ENCODE measurements at places on chromosomes 16 and 17.

- no peak for DNase-seq
These were observed 222.9 kb upstream of the IRX3 start for GRCh38 chr16:54509456-54509855.

DNA sequence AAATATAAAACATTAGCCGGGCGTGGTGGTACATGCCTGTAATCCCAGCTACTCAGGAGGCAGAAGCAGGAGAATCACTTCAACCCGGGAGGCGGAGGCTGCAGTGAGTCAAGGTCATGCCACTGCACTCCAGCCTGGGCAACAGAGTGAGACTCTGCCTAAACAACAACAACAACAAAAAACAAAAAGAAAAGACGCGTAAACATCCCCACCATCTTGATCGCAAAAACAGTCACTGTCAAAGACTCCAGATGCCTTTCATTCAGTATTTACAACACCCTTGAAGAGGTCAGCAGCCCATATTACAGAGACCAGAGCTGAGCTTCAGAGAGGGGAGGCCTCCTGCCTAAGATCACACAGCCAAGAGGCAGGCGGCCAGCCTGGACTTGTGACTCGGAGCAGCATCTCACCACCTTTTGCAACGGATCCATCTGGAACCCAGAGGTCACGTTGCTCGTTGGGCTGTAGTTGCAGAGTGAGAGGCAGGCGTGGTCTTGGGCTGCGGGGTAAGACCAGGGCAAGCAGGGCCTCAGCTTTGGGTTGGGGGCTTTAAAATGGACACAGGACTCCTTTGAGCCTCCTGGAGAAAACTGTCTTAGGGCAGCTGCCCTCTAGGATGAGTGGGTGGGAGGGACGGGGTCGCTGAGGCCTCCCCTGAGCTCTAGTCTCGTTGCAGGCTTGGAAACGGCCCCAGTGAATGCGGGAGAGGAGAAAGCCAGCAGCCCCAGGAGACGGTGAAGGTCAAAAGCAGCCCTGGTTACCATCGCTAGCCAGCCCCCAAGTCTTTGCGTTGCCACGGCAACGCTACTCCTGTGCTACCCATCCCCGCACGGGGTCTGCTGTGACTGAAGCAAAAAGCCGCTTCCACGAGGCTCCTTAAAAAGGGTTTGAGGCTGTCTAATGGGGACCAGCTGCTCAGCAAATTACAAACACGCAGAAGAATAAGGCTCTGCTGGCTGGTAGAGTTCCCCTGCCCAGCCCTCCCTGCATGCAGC lies 26.1 kb downstream of the LGALS3BP start:
- DNase-seq, result no peak

GRCh38 chr17:39973496-39973895 lies 7.1 kb upstream of the PSMD3 start:
- DNase-seq, result peak; percentile 87

DNA sequence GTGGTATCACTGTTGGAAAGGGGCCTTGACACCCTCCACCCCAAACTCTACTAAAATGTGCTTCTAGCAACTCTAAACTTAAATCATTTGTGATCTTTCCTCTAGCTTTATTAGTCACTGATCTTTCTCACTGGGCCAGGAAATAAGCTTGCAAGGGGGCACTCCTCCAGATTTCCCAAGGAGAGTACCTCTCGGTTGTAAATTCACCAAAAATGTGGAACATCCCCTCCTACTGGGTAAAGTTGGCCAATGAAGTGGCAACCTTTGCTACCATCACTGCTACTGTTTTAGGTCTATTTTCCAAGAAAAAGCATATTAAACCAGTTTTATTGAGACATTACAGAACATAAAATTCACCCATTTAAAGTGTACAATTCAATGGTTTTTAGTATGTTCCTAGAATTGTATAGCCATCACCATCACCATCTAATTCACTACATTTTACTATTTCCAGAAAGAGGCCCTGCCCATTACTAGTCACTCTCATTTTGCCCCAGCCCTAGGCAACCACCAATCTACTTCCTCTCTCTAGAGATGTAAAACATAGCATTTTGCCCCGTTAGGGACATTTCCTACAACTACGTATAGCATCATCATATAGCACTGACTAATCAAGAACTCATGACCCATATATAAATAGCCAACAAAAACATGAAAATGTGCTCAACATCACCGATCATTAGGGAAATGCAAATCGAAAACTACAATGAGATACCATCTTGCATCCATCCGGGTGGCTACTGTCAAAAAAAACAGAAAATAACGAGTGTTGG lies 44.6 kb upstream of the ADCY9 start:
- DNase-seq, result peak; percentile 21

- DNase-seq, result no peak
These were observed 25.6 kb downstream of the MAPK8IP3 start for GRCh38 chr16:1731603-1732002.

GRCh38 chr17:7846063-7846735 lies 8.7 kb upstream of the TMEM88 start:
- DNase-seq, result no peak

DNA sequence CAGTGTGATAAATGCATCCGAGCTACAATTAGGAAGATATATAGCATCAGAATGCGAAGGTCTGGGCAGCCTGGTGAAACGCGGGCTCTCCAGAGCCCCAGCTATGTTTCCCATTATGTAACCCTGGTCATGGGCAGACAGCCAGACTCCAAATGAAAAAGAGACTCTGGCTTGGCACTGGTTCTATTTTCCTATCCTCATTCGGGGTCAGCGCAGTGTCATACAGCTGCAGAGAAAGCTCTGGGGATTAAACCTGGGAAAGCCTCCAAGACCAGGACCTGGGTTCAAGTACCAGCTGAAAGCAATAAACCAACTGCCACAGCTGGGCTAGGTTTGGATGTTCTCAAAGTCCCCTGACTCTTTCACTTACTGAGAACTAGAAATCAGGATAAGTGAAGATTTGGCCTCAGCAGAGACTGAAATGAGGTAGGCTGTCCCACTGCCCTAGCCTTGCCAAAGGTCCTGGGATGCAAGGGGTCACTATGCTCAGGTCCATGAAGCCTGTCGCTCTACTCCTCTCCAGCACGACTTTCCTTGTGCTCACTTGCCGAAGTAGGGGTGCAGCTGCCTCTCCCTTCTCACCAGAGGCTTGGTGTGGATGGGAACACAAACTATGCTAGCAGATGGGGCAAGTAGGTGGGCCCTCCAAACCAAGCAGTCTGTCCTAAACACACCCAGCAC lies 123.8 kb downstream of the SMG6 start:
- DNase-seq, result peak; percentile 97

- DNase-seq, result peak; percentile 97
These were observed at the start of gene ADGRG1 for GRCh38 chr16:57628008-57628781. Gene ADGRG1 (plus strand): TSS chr16:57628630. CDS start chr16:57650288, 21,658 bp downstream.

GRCh38 chr17:5500589-5501391 lies 14.4 kb downstream of the MIS12 start:
- peak; percentile 87 for DNase-seq

DNA sequence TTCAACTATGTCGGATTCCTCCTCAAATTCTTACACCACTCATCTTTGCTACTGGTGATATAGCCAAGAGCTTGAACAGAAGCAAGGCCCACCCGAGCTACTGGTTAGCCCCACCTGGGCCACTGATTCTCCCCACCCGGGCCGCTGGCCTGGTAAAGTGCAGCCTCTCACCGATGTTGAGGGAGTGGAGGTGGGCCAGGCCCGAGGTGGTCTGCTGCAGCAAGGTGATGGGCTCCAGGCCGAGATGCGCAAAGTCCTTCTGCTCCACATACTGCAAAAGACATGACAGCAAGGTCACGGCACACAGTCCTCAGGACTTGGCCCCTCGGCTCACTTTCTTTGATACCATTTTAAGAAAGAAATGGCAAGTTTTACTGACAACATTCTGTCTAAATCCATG lies 32.7 kb upstream of the ICAM2 start:
- no peak for DNase-seq

DNA sequence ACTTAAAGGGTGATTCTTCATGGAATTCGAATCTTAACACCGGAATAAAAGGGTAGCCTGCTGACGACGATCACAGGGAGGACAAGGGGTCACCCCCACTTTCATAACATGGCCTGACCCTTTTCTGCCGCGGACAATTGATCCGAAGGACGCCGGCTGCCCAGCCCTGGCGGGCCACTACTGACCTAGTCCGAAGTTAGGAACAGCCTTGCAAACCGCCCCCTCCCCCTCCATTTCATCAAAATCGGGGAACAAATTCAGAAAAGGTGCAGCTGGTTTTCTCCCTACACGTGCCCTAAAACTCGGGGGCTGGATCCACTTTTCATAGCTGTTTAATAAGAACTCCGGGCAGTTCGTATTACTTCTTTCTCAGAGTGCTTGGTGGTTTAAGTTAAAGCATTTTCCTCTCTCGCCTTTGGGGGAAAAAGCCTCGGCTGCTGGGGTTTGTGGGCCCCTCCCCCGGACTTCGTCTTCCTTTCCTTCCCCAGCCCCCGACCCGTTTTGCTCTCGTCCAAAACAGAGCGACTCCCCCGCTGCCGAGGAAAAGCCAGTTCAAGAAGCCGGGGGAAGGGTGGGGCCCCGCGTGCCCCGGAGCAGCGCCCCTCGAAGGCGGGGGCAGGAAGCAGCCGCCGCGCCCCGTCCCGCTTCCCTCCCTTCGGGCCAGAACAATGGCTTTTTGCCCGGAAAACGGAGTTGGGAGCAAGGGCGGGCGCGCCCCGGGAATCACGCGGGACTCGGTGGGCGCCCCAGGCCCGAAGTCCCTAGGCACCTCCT lies 641 bp upstream of the CBX2 start:
- DNase-seq, result peak; percentile 29

DNA sequence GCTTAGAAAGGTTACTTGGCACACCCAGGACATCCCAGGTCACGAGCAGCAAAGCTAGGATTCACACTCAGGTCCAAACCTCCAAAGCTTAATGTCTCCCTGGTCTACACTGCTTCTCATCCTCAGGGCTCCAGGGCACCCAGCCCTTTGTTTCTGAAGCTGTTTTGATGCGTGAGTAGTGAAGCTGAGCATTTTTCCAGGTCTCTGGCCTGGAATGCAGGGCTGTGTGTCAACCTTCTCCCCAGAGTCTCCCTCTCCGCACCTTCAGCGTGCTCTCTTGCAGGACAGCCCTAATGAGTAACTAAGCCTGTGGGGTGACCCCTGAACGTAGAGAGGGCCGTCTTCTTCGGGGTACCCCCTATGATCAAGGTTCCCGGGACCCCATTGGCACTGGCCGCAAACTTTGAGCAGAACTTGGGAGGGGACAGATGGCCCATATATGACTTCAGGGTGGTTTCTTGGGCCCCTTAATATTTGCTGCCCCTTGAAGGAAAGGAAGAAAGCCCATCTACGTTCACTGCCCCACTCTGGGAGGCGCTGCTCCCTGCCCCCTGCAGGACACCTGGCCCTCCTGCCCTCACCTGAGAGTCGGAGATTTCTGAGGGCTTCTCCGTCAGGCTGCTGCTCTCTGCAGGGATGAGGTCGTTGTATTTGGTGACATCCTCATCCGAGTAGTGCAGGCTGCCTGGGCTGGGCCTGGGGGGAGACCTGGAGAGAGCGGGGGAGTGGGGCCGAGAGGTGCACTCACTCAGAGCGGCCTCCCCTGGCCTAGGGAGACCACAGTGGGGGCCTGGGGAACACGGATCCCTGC lies 36.4 kb upstream of the CDC42EP4 start:
- no peak for DNase-seq

DNA sequence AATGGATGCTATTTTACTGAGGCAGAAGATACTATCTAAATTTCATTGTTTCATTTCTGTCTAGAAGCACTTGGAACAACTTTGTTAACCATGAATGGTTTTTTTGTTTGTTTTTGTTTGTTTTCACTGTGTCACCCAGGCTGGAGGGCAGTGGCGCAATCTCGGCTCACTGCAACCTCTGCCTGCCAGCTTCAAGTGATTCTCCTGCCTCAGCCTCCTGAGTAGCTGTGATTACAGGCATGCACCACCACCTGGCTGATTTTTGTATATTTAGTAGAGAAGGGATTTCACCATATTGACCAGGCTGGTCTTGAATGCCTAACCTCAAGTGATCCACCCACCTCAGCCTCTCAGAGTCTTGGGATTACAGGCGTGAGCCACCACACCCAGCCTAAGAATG lies 40.5 kb downstream of the ABHD15 start:
- peak; percentile 24 for DNase-seq

GRCh38 chr16:15864939-15865338 lies 8.1 kb upstream of the MYH11 start:
- DNase-seq, result no peak

GRCh38 chr16:3698941-3699340 lies 18.4 kb downstream of the TRAP1 start:
- DNase-seq, result no peak

GRCh38 chr16:35746963-35747657 lies 2287.7 kb downstream of the TP53TG3F start:
- DNase-seq, result no peak

DNA sequence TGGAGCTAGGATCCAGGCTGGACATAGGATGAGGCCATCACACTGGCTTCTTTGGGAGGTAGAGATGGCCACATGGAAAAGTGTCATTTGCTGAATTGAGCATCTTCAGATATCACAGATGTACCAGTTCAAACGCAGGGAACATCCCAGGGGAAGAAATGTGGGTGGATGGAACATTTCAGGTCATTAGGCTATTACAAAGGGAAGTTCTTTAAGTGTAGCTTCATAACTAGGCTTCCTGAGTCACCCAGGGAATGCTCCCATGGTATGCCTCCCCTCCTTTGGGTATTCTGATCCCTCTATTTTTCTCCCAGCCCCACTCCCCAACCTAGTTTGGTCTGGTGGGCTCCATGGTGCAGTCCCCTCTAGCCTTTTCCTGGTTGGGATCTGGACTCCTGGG lies 69.8 kb upstream of the IRX3 start:
- DNase-seq, result no peak

- no peak for DNase-seq
These were observed 99.6 kb downstream of the SOCS1 start for GRCh38 chr16:11156401-11156800.

GRCh38 chr17:945672-946071 lies 33.9 kb downstream of the NXN start:
- DNase-seq, result no peak

DNA sequence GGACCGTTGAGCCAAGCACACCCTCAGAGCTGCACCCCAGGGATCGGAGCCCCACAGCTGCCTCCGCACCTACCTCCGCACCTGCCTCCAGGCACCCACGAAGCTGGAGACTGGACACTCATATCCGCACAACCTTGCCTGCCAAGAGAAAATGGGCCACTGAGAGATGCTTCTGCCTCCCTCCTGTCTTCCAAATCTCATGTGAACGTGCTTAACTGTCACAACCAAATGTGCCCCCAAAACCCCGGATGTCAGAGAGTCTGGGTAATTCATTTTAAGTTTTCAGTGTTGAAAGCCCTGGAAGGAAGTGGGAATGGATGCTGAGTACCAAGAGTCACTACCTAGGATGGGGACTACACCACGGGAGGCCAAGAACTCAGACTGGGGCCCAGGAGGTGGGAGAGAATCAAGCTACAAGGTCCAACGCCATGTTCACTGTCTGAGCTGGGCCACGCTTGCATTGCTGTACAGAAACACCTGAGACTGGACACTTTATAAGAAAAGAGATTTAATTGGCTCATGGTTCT lies 49.5 kb upstream of the MEAK7 start:
- DNase-seq, result no peak

GRCh38 chr17:79664930-79665737 lies 54.3 kb upstream of the RBFOX3 start:
- DNase-seq, result no peak

GRCh38 chr17:53516636-53517035 lies 306.1 kb upstream of the KIF2B start:
- peak; percentile 37 for DNase-seq

Measured in amniotic epithelial cell (primary cell).